ENCODE measurements at places on chromosomes 16 and 17.

GRCh38 chr16:525520-526180, 1.9 kb upstream of the CAPN15 start:
- peak; percentile 42 for DNase-seq

DNA sequence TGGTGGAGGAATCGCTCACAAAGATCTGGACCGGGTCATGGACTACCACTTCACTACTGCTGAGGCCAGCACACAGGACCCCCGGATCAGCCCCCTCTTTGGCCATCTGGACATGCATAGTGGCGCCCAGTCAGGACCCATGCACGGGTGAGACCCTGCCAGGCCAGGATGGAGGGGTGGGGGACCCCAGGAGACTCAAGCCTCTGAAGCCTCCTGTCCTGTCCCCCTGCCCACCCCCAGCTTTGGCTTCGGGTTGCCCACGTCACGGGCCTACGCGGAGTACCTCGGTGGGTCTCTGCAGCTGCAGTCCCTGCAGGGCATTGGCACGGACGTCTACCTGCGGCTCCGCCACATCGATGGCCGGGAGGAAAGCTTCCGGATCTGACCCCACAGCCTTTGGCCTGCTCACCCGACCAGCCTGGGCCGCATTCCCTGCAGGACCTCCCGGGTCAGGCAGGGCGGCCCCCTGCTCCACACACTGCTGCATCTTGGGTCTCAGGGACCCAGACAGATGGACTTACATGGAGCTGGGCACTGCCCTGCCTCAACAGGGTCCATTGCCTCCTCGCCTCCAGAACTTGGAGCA, 3.8 kb downstream of the BCKDK start:
- no peak for DNase-seq

DNA sequence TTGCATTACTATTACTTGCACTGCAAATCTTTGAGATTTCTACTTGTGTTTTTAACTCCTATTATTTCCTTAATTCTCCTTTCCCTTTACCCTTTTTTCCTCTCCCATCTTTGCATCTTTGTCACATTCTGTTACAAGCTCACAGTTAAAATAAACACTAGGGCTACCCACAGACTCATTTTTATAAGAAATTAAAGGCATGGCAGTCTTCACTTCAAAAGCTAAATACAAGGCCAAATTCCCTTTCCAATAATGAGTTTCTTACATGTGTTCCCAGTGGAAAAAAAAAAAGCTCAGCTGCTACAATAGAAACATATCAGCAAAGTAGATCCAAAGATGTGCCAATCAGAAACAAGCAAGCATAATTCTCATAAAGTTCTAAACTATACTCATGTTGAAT, 3.7 kb upstream of the BRIP1 start:
- no peak for DNase-seq

DNA sequence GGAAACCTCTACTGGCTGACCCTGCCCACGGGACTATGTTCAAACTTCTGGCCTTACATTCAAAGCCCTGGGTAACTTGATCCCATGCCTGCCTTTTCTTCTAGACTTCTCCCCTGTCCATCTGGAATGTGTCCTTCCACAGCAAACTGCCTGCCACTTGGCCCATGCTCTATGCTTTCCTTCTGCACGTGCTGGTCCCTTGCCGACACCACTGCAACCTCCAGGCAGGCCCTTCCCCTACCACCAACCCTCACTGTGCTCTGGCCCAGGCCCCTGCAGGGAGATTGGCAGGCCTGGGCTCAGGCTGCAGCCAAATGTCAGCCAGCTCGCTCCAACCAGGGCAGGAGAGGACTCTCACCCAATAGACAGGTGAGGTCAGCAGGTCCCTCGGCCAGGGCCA, 11.0 kb downstream of the HSD11B2 start:
- no peak for DNase-seq

- no peak for DNase-seq
Observed at GRCh38 chr16:86363836-86364618, 146.3 kb upstream of the FOXF1 start.

GRCh38 chr16:72856797-72857196, 191.1 kb downstream of the ZFHX3 start:
- DNase-seq = peak; percentile 13

DNA sequence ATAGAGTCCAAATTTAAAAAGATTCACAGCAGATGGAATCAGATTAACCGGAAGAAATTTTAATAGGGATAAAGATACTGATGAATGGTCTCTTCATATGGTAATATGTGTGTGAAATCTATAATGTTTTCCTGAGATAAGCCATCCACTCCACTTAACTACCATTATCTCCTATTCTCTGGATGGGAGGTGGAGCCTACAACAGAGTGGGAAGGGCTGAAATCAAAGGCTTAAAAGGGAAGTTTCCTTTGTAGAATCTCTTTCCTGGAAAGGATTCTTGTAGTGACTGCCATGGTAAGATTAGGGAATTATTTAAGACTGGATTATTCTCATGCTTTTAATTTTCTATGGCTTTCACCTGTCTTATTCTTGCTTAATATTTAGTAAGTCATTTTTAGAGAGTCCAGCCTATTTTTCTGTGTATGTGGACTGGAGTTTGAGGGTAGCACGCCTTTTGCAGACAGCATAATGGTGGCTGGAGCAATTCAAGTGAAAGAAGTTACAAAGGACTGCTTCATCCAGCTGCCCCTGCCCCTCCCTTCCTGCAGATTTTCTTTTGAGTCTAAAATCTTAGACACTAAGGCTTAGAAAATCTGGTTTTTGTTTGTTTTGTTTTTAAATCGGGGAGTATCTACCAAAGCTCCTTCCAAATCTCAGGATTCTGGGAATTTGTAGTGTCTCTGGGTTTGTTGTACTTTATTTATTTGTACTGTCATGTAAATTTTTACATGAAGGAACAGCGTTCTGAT, 26.5 kb downstream of the KAT7 start:
- no peak for DNase-seq
